ENCODE measurements at places on chromosomes 7 and 10.

DNA sequence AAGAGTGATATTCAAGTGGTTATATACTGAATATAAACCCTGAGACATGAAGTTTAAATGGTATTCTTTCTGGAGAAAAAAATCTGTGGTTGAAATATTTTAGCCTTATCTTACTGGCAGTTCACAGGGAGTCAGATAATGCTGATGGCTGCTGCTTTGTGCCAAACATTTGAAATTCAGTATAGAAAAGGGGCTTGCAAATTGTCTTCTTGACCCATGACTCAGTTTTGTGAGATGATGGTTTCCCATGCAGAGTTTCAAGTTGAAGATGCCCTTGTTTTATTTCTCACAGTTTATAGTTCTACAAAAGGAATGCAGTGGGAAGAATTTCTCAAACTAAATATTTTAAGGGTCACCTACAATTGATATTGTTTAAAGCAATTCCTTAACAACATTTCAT, 251.1 kb upstream of the MEOX2 start:
- DNase-seq: no peak

DNA sequence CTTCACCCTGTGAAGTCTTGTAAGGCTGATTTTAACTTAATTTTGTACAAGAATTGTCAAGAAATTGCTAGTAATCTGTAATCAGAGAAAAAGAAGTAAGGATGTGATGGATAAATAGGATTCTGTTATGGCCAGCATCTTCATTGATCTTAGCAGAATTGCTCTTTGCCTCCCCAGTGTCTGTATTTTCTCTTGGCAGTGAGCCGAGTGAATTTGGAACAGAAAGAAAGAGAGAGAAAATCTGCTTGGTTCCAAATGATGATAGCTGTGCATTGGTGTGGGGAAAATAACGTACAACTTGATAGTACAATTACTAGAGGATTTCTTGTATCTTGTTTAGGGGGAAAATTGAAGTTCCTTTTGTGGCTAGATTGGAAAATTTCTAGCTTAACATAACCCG, 34.6 kb downstream of the VTI1A start:
- no peak for DNase-seq

- DNase-seq: no peak
Observed at GRCh38 chr10:4720463-4720862, 105.5 kb upstream of the AKR1E2 start.

DNA sequence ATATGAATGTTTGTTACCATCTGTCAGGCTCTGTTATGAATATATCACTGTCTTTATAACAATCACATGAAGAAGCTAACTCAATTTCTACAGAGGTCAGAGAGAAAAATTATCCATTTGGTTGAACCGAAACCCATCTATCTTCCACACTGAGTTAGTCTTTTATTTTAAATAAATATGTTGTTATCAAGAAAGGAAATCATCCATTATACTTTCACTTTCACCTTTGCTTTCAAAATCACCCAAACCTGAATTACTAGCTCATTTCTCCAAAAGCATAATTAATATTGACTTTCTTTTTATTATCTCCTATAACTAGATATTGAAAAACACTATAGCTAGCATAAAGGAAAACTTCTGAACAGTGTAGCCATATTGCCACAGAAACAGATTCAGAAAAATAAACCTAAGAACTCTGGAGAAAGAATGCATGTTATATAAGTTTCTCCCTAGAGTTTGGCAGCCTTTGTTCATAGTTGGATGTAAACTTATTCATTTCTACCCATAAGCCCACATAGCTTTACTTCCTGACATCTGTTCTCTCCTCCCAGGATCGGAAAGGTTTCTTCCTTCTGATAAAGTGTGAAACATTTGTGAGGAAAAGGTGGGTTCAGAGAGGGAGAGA, 66.0 kb downstream of the NPSR1 start:
- no peak for DNase-seq

GRCh38 chr10:100008142-100008522, 1.6 kb downstream of the DNMBP start:
- no peak for DNase-seq

DNA sequence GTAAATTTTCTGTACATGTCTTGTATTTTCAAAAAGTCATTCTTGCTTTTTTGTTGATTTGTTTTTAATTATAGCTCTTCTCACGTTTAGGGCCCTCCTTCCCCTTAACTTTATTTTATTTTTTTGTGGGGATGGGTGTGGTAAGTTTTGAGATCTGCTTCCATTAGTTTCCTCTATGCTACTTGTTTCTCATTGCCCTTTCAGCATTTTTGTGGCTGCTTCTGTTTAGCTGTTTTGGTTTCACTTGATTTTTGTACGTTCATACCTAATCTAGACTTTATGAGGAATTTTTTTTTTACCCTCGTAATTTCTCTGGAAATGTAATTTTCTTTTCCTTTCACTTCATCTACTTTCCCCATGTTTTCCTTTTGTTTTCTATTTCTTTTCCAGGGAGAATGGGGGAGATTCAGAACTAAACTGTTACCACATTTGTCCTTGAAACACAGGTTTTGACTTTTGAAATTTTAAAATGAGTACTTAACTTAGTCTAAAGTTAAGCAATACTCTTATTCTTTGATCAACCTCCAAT, 80.8 kb downstream of the ATRNL1 start:
- no peak for DNase-seq

DNA sequence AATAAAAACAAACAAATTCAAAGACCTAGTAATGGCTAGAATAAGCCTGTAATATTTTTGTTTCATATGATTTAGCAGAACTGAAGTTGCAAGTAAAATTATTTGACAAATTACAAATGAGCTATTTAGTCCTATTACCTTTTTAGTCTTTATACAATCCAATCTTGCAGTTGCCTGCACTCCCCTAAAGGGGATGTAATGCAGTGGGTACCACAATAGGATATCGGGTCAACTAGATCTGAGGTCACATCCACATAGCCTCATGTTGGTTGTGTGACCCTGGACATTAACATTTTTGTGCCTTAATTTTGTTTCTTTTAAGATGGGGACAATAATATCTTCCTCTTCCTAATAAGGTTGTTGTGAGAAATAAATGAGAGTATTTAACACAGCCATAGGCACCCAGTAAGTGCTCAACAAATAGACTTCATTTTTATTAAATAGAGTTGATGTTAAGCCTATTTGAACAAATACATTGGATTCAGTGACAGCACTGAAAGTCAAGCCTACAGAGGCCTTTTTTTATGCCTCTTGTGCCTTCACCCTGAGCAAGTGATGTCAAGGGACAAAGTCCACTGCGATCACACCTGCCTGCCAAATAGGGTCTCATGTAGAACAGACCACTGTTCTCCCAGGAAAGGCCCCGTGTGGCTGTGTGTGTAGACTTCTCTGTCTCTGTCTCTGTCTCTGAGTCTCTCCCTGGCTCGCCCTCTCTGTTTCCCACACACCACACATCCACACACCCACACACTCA, 124.8 kb downstream of the EVX1 start:
- DNase-seq: no peak

- DNase-seq: no peak
Observed at GRCh38 chr7:134777470-134777869, 2.0 kb upstream of the CALD1 start.

DNA sequence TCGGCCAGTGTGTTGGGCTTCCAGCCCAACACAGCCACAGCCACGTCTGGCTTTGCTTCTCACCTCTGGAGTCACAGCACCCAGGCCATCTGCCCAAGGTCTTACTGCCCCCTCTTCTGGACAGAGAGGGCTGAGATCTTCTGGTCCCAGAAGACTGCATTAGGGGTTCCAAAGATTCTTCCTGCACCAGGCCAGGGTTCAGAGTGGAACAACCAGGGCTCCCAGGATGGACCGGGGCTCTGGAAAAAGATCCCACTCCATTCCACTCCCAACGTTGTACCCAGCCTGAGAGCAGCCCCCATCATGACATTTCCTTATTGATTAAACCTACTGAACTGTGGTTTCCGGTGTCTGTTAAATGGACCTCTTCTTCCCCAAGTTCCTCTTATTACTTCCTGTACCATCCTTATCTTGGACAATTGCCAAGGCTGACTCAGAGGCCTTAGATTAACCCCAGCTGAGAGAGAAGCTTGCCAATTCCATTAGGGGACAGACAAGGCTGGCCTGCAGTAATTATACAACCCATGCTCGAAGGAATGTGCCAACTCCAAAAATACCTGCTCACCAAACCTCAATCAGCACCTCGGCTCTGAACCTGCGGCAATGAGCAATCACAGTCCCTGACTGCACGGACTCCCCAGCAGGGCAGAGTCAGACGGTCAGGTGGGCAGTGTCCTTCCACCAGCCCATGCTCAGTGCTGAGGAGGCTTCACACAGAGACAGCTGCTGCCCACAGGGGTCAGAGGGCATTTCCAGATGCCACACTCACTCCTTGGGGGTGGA, 47.9 kb upstream of the NPFFR1 start:
- DNase-seq: no peak

GRCh38 chr7:625376-625971, 101.0 kb upstream of the DNAAF5 start:
- DNase-seq: no peak

DNA sequence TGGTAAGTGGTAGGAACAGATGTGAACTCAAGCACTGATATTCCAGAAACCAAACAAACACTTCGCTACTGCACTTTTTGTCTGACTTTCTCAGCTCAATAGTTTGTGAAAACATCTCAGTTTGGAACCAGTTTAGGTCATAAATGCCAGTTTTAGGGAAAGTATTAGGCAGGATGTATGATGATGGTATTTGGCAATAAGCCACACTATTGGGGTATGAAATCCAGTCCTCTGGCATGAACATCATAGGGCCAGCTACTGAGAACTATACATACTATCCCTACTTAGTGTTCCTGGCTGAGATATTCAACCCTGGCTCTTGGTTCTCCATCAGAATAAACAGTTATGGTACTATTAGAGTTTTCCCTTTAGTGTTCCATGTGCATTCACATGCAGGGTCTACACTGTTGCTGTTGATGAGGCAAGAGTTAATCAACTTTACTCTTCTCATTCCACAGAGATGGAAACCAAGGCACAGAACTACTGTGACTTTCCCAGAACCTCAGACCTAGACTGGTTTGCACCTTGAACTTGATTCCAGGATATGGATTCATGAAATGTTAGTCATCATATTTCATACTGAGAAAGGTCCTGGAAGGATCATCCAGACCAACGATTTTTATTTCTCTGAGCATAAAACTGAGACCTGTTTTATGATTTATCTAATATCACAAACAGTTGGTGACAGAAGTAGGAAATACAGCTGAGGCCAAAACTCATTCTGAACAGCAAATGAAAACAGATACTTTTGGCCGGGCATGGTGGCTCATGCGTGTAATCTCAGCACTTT, 20.0 kb upstream of the IFIT2 start:
- no peak for DNase-seq

- DNase-seq: no peak
Observed at GRCh38 chr10:76440426-76440825, 1009.0 kb downstream of the LRMDA start.

DNA sequence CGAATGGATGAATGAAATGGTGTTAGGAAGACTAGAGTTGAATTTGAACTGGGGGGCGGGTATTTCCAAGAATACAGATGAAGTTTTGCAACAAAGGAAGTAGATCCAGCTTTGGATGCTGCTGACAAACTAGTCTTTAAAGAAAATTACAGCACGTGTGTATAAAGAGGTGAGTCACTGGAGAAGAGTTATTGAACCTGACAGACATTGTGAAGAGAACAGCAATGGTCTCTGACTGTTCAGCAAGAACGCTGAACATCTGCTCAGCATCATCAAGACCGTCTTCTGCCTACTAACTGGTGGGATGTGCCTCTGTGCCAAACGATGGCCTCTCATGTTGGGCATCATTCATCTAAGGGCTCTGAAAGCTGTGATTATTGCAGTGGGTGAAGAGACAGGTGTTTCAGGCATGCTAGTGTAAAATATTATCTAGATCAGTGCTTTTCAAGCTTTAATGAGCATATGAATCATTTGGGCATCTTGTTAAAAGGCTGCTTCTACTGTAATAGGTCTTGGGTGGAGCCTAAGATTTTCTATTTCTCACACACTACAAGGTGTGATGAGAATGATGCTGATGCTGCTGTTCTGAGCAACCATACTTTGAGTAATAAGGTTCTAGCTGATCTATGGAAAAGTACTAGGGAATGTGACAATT, 291.3 kb downstream of the PTEN start:
- DNase-seq: no peak

GRCh38 chr7:82961240-82961639, 201.4 kb downstream of the PCLO start:
- no peak for DNase-seq

GRCh38 chr10:93384006-93384405, 98.1 kb downstream of the MYOF start:
- DNase-seq: no peak

GRCh38 chr10:99393683-99394082, 36.7 kb downstream of the GOT1 start:
- no peak for DNase-seq

DNA sequence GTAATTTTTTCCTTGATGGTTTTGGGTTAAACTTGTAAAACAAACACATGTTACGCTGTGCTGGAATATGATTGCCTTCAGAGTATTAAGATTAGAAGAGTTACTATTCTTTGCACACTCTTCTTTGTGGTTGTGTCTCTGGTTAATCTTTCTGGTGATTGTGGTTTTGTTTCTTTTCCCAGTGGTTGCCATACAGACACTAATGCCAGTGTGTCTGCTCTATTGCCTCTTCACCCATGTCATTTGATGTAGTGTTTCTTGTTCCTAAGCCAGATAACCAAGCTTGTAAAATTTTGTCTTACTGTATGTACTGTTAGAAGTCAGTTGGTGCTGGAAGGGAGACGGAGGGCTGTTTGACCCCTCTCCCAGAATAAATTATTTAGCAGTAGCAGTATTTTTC, 124.8 kb downstream of the PHTF2 start:
- DNase-seq: no peak

GRCh38 chr7:148672041-148672440, 26.7 kb upstream of the CUL1 start:
- no peak for DNase-seq

DNA sequence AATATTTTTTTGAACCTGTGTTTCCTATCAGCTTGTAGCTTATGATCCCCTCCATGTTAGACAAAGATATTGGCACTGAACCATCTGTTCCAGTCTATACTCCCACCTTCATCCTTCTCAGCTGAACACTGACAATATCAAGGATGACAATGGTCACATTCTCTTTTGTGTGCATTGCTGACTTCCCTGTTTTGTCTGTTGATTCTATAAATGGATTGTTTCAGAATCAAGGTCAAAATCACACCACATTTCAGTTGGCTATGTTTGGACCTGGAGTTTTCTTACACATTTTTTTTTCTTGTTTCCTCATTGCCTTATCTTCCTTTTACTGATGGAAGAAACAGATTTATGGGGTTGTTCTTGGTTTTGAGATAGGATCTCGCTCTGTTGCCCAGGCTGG, 11.3 kb upstream of the SMURF1 start:
- DNase-seq: no peak

DNA sequence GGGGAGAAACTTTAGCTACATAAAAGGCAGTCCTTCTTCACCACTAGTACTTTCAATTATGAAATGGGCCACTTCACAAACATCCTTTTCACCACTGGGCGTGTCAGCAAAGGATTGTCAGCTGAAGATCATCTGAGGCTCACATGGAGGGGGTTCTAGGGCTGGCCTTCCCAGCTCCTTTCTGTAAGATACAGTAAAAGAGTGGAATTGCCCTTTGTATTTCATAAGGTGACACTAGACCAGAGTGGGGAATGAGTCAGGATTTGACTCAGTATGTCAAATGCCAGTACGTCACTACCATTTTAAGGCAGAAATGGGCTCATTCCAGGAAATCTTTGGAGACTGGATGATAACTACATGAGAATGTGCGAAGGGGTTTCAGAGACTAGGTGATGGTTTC, 21.2 kb upstream of the BLOC1S2 start:
- no peak for DNase-seq
